Tibial nerve (tissue), 4 donors: ENCODE measurements at places on chromosomes 4 and X. TPM values are rescaled to one million over a fixed set of nuclear protein-coding genes. Genes with fewer than 3 reads are reported as not detected.

The TAB3 gene
- 15.6 TPM for total RNA-seq

The MAGEA8 gene
- total RNA-seq: not detected

- no peak for DNase-seq
- no peaks in the 10 kb centered on the region for H3K4me1 ChIP-seq
- H3K4me3 ChIP-seq: no peak overlapping the region
- H3K36me3 ChIP-seq: no peaks in the 10 kb centered on the region
- H3K27ac ChIP-seq: no peak overlapping the region
Observed at GRCh38 chr4:40265910-40266274, 69.1 kb downstream of the RHOH start.

GRCh38 chr4:120769227-120769626, 153.3 kb downstream of the PRDM5 start:
- H3K27ac ChIP-seq: no peak overlapping the region
- no peak overlapping the region for H3K4me3 ChIP-seq

- H3K4me3 ChIP-seq: no peak overlapping the region
- H3K27me3 ChIP-seq: no peaks in the 10 kb centered on the region
- no peaks in the 10 kb centered on the region for H3K4me1 ChIP-seq
- no peaks in the 10 kb centered on the region for H3K36me3 ChIP-seq
- no peak for DNase-seq
- H3K27ac ChIP-seq: no peak overlapping the region
Observed at GRCh38 chr4:89488736-89489135, 181.1 kb upstream of the GPRIN3 start.
